ENCODE measurements at places on chromosomes 7 and 10.

- no peak for DNase-seq
Measured at GRCh38 chr10:12720217-12720981, 281.1 kb downstream of the CCDC3 start.

DNA sequence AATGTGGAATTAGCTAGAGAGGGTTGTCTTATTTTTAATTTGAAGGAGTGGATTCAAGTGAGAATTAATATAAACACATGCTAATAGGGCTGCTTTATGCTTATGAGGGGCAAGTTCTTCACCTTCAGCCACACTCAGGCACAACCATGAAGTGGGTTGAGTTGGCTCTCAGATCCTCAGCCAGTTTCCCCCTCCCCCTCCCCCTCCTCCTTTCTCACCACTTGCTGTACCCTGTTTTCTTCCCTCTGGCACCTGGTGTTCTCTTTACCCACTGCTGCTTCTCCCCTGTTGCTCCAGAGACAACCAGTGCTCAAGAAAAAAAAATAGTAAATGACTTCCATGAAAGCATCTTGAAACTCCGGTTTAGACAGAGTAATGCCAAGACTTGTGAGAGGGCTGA is 1083.3 kb downstream of the CNTNAP2 start:
- no peak for DNase-seq

- no peak for DNase-seq
Measured at GRCh38 chr7:107638594-107638993, 22.0 kb upstream of the SLC26A4 start.

- no peak for DNase-seq
Measured at GRCh38 chr10:92740762-92741161, 51.0 kb downstream of the HHEX start.

- DNase-seq: no peak
Measured at GRCh38 chr10:65900271-65900670, 1025.6 kb upstream of the LRRTM3 start.

GRCh38 chr10:128025437-128025836 is 100.8 kb downstream of the MKI67 start:
- no peak for DNase-seq

DNA sequence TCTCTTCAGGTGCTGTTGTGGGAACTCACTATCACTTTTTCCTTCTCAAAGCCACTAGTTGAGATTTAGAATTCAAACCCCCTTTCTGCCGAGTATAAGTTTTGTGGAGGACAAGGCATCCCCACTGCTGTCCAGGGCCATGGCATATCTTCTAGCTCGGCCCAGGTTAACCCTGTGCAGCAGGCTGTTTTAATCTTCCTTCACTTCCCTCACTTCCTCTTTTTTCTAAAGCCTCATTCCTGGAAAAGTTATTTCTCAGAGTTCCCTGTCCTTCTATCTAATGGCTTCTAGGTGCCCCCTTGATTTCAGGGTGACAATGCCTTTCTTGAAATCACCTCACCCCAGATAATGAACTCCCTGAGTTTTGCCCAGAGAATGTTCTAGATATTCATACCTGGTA is 222.3 kb downstream of the SNX10 start:
- no peak for DNase-seq

DNA sequence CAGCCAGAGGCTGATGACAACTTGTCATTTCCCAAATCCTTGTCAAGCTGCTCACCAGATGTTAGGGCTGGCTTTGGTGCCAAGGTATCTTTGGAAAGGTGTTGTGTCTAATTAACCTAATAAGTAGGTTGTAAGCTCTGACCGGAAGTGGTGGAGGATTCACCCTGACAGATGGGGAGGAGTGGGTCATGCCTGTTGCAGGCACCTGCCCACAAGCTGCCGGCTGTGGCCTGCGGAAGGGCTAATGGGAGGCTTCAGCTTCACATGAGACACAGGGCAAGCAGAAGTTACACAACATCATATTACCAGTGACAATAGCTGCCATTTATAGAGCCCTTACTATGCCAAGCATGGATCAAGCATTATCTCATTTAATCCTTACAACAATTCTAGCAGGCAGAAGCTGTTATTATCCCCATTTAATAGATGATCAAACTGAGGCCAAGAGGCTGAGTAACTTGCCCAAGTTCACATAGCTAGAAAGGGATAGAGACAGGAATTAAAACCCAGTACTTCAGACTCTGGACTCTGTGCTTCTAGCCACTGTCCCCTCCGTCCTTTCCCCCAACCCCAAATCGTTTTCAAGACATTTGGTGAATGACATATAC is 63.1 kb upstream of the DUSP5 start:
- DNase-seq: no peak

DNA sequence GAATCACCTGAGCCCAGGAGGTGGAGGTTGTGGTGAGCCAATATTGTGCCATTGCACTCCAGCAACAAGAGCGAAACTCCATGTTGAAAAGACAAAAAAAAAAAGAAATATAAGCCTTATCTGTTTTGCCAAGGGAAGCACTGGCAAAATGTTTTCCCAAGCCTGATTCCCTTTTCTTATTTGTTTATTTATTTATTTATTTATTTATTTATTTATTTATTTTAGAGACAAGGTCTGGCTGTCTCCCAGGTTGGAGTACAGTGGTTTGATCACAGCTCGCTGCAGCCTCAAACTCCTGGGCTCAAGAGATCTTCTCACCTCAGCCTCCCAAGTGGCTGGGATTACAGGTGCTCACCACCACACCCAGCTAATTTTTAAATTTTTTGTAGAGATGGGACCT is 44.2 kb downstream of the SVOPL start:
- DNase-seq: no peak

GRCh38 chr7:92831716-92832533 is 4.4 kb downstream of the CDK6 start:
- no peak for DNase-seq

- no peak for DNase-seq
Measured at GRCh38 chr10:131162866-131163843, 148.4 kb downstream of the TCERG1L start.

DNA sequence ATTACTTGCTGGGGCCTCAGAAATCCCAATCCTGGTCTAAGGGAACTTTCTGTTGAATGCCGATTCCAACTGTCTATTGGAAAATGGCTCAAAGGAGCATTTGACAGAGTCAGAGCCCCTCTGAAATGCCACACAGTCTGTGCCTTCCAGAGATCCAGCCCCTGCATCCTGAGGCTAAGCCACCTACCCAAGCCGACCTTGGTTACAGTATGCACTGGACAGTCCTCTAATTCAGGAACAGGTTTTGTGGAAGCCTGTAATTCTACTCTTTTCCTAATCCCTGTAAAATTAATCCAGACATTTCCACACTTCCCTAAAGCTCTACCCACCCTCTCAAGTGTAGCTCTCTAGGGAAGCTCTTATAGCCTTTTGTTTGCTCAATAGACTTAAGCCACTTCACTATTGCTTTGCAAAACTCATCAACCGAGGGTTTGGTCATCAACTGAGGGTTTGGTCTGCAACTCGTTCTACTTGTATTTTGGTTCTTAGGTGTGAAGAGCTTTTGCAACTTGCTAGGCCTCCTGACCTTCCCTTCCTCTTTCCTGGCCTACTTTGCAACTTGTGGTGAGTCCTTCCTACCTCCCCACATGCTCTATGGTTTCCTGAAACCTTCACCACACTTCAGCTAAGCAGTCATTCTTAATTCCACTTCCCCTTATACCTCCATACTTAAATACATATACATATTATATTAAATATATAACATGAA is 364.8 kb downstream of the SFMBT2 start:
- DNase-seq: peak; percentile 3

DNA sequence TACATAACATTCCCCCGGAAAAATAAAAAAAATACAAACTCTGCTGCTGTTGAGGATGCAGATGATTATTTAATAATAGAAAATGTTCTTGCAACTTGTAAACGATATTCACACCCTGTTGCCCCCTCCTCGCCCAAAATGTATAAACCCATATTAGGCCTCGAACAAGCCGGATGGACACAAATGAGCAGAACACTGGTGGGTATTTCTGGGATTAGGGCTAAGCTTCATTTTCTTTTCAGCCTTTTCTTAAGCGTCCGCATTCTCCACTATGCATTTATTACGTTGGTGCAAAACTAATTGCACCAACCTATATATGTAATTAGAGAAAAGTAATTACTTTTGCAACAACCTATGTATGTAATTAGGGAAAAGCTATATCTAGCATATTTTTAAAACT is 349 bp upstream of the GNG11 start:
- no peak for DNase-seq

GRCh38 chr10:19929506-19930140 is 113.4 kb downstream of the PLXDC2 start:
- no peak for DNase-seq

GRCh38 chr10:120942806-120943413 is 91.7 kb downstream of the WDR11 start:
- peak; percentile 45 for DNase-seq

GRCh38 chr7:50791938-50792341 is 9.2 kb upstream of the GRB10 start:
- no peak for DNase-seq

DNA sequence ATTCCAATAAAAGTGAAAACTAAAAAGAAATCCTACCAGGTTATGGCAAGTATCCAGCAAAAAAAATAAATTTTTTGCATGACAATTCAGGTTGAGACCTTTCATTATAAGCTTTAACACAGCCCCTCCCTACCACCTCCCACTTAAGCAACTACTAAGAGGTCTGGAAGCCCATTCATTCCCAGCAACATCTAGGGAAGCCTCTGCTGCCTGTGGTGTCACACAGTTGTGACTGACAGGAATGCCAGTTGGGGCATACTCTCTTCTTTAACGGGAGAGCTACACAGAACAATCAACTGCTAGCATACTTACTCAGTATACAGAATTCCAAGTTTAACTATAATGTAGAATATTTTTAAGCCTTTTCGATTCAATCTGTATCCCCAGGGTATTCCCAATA is 27.8 kb downstream of the ABI1 start:
- DNase-seq: no peak

DNA sequence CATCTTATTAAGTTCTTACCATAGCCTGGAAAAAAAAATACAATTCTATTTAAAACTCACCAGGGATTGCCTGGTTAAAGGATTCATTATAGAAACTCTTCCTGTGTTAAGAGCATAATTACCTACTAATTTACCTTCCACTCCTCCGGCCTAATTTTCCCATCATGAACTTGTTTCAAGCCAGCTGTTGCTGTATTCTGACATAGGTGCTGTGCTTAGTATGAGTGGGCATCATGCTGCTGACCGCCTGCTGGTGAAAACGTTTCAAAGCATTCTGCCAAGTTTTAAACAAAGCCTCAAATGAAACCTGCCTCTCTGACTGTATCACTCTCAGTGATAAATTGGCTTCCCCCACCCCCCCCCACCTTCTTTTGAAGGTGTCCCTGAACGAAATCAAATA is 47.8 kb upstream of the KCNMA1 start:
- no peak for DNase-seq

- DNase-seq: peak; percentile 70
Measured at GRCh38 chr7:127447326-127447945, 54.9 kb upstream of the ZNF800 start.

GRCh38 chr10:72847681-72848080 is 45.9 kb upstream of the OIT3 start:
- DNase-seq: no peak

- DNase-seq: no peak
Measured at GRCh38 chr7:8433477-8434289, at the start of gene NXPH1. NXPH1 (plus strand) TSS chr7:8433609.

GRCh38 chr10:124333931-124334330 is 84.8 kb downstream of the OAT start:
- no peak for DNase-seq

DNA sequence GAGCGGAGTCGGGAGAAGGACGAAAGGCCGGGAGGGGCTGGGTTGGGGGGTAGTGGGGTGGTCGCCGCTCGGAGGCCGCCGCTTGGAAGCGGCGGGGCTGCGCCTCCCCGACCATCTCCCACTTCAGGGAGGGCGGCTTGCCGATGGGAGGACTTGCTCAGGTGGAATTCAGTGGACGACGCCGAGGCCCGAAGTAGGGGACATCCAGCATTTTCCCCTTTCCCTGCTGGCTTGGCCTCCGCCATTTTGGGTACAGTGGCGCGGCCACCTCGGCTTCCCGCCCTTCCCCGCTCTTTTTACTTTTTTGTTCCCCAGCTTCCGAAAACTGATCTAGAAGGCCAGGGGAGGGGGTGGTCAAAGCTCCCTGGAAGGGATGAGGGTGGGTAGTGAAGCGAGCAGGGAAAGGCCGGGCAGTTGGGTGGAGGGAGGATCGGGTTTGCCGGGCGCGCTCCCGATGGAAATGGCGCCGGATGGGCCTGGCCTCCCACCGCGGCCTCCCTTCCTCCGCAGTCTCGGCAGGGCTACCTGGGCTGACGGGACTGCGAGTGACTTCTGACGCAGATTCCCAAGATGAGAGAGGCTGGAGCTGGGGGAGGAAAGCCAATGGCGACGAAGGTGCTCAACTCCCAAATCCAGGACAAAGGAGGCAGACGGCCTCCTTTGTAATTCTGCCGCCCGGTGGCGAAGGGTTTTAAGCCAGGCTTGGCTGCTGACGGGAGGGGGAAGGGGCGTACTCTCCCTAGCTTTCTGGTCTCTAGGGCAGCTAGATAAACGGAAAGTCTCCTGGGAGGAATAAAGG is at the start of gene PBLD:
PBLD (minus strand) TSS at position 670 of the 799 bp plus-strand sequence. CDS start 26,084 bp downstream, outside the sequence.
- DNase-seq: peak; percentile 65

- no peak for DNase-seq
Measured at GRCh38 chr10:44706745-44707144, 204.4 kb upstream of the TMEM72 start.

DNA sequence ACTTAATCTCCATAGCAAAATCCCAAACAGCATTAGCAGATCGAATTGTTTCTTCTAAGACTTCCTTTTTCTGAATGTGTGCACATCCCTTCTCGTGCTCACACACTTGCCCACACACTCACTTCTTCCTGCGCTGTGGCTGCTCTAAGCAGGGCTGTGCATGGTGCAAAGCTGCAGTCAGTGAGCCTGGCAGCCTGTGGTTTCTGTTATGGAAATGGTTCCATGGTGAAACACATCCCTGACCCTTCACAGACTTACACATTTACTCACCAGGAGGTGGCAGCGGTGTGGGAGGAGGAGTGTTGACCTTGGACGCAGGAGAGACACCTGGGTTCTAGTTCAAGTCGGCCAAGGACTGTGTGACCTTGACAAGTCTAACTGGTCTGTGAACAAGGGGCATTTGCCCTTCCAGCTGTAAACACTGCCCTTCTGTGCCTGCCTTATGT is 24.9 kb downstream of the MTURN start:
- DNase-seq: no peak

- DNase-seq: no peak
Measured at GRCh38 chr10:79274279-79275104, 72.8 kb upstream of the PPIF start.

- no peak for DNase-seq
Measured at GRCh38 chr10:7895699-7896090, 77.4 kb downstream of the TAF3 start.

- DNase-seq: no peak
Measured at GRCh38 chr7:135322571-135323340, 89.1 kb downstream of the STRA8 start.

GRCh38 chr7:77427996-77428603 is 12.0 kb upstream of the GSAP start:
- DNase-seq: no peak

GRCh38 chr7:15494711-15495110 is 67.1 kb downstream of the AGMO start:
- no peak for DNase-seq

DNA sequence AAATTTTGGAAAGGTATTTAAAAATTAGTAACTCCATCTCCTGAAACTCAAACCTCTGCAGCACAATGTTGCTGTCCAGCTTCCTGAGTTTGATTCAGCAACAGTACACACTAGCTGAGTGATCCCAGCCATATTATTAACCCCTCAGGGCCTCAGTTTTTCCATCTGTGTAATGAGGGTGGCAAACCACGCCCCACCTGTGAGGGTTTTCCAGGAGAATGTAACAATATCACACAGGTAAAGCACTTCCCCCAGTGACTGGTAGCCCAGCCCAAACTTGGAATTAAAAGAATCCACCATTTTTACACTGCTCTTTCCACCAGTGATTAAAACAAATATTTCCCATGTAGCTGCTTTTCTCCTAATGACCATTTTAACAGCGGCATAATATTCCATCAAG is 122.4 kb downstream of the SORBS1 start:
- no peak for DNase-seq

All from naive thymus-derived CD8-positive, alpha-beta T cell (primary cell).